ENCODE measurements at places on chromosomes 11 and 22.

GRCh38 chr11:94020777-94021481, at the start of gene HEPHL1:
Gene HEPHL1 (plus strand): TSS chr11:94021354. CDS start chr11:94021369, 15 bp downstream.
- no peak for DNase-seq

GRCh38 chr11:121463689-121464335, 11.0 kb upstream of the SORL1-AS1 start:
- DNase-seq: no peak

DNA sequence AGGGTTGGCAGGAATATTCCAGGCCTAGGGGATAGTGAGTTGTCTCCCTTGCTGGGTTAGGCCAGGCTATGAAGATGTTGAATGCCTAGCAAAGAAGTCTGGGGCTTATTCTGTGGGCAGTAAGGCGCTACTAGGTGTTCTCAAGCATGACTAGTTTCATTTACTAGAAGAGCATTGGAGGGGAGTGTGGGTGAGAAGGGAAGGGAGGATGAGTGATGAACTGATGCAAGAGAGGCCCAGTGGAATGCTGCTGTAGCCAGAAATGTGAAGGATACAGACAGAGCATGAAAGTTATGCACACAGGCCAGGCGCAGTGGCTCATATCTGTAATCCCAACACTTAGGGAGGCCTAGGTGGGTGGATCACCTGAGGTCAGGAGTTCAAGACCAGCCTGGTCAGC, 33.5 kb downstream of the POU2F3 start:
- DNase-seq: no peak

GRCh38 chr22:22068657-22069056, 86.1 kb upstream of the TOP3B start:
- DNase-seq: no peak

Data from NCI-H187 treated with DMSO at 0.1 percent for 48 hours (cell line).